ENCODE measurements at places on chromosomes 3 and 15. TPM values are rescaled to one million over a fixed set of nuclear protein-coding genes. Genes with fewer than 3 reads are reported as not detected.
A peak's percentile ranks its signal among the peaks of the same experiment; 100 is the strongest.

- no peaks in the 10 kb centered on the region for H3K36me3 ChIP-seq
- no peaks in the 10 kb centered on the region for H3K4me1 ChIP-seq
- no peaks in the 10 kb centered on the region for H3K27me3 ChIP-seq
- H3K27ac ChIP-seq: no peak overlapping the region
- DNase-seq: no peak
These were observed 122.3 kb upstream of the AADACL2 start for GRCh38 chr3:151611419-151611818.

- peaks cover 40% of the 10 kb centered on the region for H3K27me3 ChIP-seq
- no peak for DNase-seq
- peak overlapping the region; percentile 69 for H3K4me3 ChIP-seq
- peaks cover 11% of the 10 kb centered on the region for H3K4me1 ChIP-seq
These were observed 687 bp downstream of the GPR176 start for GRCh38 chr15:39919411-39919747.

DNA sequence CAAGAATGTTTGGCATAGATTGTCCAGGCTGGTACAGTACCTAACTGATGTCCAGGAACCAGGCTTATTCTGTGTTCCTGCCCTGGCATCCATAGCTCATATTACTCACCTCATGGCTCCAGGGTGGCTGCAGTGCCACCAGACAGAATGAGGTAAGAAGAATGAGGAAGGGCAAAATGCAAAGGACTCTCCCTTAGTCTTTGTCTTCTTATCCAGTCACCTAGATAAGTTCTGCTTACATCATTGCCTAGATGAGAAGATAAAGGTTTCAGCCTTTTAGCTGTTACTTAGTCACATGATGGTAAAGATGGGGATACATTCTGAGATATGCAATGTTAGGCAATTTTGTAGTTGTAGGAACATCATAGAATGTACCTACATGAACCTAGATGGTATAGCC is 45.8 kb downstream of the CHP1 start:
- no peak for DNase-seq
- no peaks in the 10 kb centered on the region for H3K27me3 ChIP-seq
- H3K4me3 ChIP-seq: no peak overlapping the region
- H3K36me3 ChIP-seq: peaks cover 14% of the 10 kb centered on the region
- no peak overlapping the region for H3K27ac ChIP-seq

DNA sequence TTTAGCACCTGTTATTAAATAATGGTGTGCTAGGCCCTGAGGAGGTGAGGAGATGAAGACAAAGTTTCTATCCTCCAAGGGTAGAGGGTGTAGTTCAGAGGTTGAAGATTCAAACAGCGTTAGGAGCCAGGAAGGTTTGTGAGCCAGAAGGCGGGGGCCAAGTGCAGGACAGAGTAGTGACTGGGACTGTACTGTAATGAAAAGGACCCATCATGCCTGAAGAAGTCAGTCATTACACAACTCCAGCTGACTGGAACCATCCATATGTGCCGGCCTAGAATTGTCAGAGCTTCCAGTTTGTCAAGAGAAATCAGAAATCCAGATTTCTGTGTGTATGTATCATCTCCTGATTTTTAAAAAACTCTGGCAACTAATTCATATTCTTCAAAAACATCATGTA is 54.8 kb downstream of the FILIP1L start:
- H3K27me3 ChIP-seq: no peaks in the 10 kb centered on the region
- no peak for DNase-seq
- no peak overlapping the region for H3K4me3 ChIP-seq
- no peaks in the 10 kb centered on the region for H3K36me3 ChIP-seq
- H3K27ac ChIP-seq: no peak overlapping the region

DNA sequence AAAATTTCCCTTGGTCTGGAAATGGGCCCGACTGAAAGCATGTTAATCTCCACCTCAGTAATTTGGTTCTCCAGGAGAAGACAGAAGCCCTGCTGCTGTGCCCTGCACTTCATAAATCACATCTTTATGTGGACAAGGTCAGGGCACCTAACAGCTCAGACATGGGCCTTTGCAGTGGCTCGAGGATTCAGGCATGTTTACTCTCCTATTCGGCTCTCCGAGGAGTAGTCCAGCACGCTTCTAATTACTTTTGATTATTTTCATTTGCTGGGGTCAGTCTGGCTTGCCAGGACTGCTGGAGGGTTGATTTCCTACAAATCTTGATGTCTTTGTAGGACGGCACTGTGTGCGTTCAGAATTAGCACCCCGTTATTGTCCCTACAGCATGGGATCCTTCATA is 511.2 kb downstream of the MECOM start:
- no peaks in the 10 kb centered on the region for H3K36me3 ChIP-seq
- DNase-seq: no peak
- no peak overlapping the region for H3K4me3 ChIP-seq
- H3K27ac ChIP-seq: no peak overlapping the region
- peaks cover 20% of the 10 kb centered on the region for H3K27me3 ChIP-seq
- H3K4me1 ChIP-seq: peaks cover 7% of the 10 kb centered on the region

DNA sequence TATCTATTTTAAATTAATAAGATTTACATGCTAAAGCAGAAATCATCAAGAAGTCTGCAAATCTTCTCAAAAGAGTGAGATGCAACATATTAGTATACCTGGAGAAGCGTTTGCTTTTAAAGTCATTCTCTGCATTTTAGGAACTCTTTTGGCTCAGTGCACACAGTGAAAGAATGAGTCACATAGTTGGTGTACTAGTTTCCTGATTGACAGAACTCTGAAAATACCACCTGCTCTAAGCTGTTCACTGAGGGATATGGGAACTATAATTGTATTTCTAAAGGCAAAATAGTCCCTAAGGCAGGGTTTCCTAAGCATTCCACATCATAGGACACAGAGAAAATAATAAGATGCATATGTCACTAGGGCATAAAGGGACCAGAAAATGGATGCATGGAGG is 838.5 kb downstream of the DIPK2A start:
- no peak for DNase-seq
- H3K27me3 ChIP-seq: no peaks in the 10 kb centered on the region
- no peak overlapping the region for H3K27ac ChIP-seq
- no peaks in the 10 kb centered on the region for H3K4me1 ChIP-seq
- no peak overlapping the region for H3K4me3 ChIP-seq
- H3K36me3 ChIP-seq: no peaks in the 10 kb centered on the region

GRCh38 chr3:52429031-52429430 is 15.9 kb downstream of the SEMA3G start:
- H3K27ac ChIP-seq: no peak overlapping the region
- no peaks in the 10 kb centered on the region for H3K4me1 ChIP-seq
- H3K27me3 ChIP-seq: no peaks in the 10 kb centered on the region
- H3K36me3 ChIP-seq: no peaks in the 10 kb centered on the region

- no peak overlapping the region for H3K4me3 ChIP-seq
- H3K27me3 ChIP-seq: no peaks in the 10 kb centered on the region
- peaks cover 38% of the 10 kb centered on the region for H3K4me1 ChIP-seq
- no peak overlapping the region for H3K27ac ChIP-seq
- peaks cover 7% of the 10 kb centered on the region for H3K36me3 ChIP-seq
These were observed 10.5 kb downstream of the CSK start for GRCh38 chr15:74792227-74793016.

GRCh38 chr3:131658771-131659170 is 156.0 kb upstream of the MRPL3 start:
- no peak overlapping the region for H3K27ac ChIP-seq
- H3K4me1 ChIP-seq: no peaks in the 10 kb centered on the region
- H3K27me3 ChIP-seq: no peaks in the 10 kb centered on the region
- no peaks in the 10 kb centered on the region for H3K36me3 ChIP-seq

DNA sequence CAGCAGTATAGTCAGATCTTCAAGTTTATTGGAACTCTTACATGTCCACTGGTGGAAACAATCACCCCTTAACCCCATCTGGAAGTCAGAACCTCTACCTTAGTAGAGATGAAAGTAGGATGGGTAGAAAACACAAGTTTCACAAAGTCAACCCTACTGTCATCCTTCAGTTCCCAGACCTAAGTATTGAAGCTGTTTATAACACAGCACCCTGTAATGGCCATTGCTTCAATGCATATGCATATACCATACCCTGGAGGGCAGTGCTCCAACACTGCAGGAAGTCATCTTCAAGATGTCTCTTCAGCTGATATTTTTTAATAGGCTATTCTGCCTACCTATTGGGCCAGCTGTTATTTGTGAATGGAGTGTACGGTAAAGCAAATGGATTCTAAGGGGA is 241.3 kb downstream of the UBE2E2 start:
- H3K27ac ChIP-seq: no peak overlapping the region
- H3K4me3 ChIP-seq: no peak overlapping the region
- DNase-seq: no peak
- H3K36me3 ChIP-seq: no peaks in the 10 kb centered on the region

DNA sequence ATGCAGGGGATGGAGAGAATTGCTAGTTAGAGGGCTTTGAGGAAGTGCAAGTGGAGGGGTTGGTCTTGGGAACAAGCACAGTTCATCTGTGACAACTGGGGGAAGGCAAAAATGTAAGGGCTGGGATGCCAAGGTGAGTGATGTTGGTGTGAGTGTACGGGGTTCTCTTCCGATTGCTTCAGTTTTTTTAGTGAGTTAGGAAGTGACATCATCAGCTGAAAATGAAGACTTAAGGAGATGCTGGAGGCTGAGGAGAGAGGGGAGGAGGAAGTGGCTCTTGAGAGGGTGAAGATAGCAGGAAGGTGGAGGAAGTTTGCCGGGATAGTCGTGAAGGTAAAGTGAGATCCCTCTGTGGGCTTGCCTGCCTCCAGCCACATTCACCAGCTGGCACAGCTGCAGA is 12.7 kb downstream of the TICRR start:
- H3K27ac ChIP-seq: no peak overlapping the region
- H3K27me3 ChIP-seq: no peaks in the 10 kb centered on the region
- DNase-seq: no peak
- H3K36me3 ChIP-seq: peaks cover 36% of the 10 kb centered on the region
- H3K4me3 ChIP-seq: no peak overlapping the region
- no peaks in the 10 kb centered on the region for H3K4me1 ChIP-seq

DNA sequence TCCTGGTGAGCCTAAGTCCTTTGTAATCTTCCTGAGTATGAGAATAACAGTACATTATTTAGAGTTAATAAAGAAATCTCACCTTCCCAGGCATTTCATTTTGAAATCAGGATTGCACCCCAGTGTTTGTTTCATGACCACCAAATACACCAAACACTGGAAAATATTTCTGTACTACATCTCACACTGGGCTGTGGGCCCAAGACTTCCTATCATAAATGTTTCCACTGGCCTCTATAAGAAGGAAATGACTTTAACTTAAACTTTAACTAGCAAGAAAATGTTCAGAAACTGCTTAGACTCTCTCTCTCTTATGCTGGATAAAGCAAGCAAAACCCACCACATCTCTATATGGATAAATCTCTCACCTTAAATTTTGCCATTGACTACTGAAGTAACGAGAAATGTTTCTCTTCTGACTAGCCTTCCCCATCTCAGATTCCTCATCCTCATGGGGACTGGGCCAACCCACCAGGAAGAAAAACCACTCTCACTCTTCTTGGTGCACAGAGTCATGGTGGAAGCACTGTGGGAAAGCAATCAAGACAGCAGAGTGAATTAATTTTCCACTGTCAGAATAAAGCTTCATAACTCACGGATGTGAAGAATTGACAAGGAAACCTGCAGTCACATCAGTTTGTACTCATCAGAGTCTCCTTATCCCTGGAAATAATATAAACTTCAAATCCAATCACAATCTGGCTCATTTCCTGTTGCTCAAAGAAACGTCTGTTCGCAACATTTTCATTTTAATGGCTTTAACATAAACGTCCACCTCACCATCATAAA is 859.6 kb downstream of the EPHA3 start:
- H3K4me1 ChIP-seq: no peaks in the 10 kb centered on the region
- no peaks in the 10 kb centered on the region for H3K27me3 ChIP-seq
- H3K36me3 ChIP-seq: no peaks in the 10 kb centered on the region
- no peak overlapping the region for H3K27ac ChIP-seq

DNA sequence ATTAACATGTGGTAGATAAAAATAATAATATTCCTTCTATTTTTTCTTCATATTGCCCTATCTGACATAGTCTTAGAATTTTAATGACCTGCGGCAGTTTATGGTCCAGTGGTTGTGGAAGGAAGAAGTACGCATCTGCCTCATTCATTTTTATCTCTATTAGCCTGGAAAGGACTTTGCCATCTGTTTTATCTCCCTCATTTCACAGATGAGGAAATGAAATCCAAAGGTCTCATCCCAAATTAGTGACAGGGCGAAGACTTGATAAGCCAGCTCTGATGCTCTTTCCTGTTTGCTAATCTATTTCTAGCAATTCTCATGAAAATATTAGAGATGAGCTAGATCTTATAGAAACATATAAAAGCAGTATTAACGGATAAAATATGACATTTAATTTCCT is 113.3 kb downstream of the KLHL25 start:
- no peaks in the 10 kb centered on the region for H3K27me3 ChIP-seq
- no peaks in the 10 kb centered on the region for H3K4me1 ChIP-seq
- no peak overlapping the region for H3K27ac ChIP-seq
- DNase-seq: no peak
- peaks cover 22% of the 10 kb centered on the region for H3K36me3 ChIP-seq

DNA sequence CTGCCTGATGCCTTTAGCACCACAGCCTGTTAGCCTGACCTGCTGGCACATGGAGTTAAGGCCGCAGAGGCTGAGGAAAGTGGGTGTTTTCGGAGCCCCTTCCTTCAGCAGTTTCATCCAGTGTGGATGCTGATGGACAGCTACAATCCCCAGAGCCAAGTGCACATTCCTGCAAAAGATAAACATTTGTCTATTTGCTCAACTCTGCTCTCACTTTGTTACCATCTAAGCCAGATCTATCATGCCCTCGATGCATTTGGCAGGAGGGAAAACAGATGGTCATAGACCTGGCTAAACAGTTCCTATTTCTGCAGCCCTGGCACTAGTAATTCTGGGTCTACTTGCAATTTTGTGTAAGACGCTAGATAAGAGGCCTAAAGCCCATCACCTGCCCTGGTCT is 312.9 kb upstream of the RASGRP1 start:
- no peak for DNase-seq
- H3K27me3 ChIP-seq: no peaks in the 10 kb centered on the region
- H3K36me3 ChIP-seq: no peaks in the 10 kb centered on the region
- no peaks in the 10 kb centered on the region for H3K4me1 ChIP-seq
- H3K4me3 ChIP-seq: no peak overlapping the region
- H3K27ac ChIP-seq: no peak overlapping the region

- no peak for DNase-seq
- no peaks in the 10 kb centered on the region for H3K36me3 ChIP-seq
- peaks cover 24% of the 10 kb centered on the region for H3K4me1 ChIP-seq
- peaks cover 41% of the 10 kb centered on the region for H3K27me3 ChIP-seq
These were observed 3.9 kb downstream of the GP5 start for GRCh38 chr3:194395212-194395611.

DNA sequence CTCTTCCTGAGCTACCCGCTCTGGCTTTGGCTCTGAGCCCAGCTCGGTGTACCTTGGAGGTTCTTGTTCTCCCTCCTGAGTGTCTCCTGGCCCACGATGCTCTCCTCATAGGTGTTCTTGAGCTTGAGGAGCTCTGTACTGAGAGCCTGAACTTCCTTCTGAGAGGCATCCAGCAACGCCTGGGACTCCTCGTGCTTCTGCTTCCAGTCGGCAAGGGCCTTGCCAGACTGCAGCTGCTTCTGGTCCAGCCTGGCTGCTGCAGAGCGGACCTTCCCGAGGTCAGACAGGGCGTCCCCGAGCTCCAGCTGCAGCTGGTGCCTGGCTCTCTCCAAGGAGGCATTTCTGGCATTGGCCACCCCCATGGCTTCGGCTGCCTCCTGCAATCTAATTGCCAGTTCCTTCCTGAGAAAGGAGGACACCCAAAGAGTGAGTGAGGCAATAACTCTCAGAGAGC is 99.8 kb downstream of the MYH15 start:
- H3K27me3 ChIP-seq: no peaks in the 10 kb centered on the region
- H3K4me3 ChIP-seq: no peak overlapping the region
- no peak overlapping the region for H3K27ac ChIP-seq
- DNase-seq: no peak

MESP1 gene
- total RNA-seq: 0.38 TPM

GABRR3 gene
- total RNA-seq: 0.05 TPM

TIGIT gene
- 5.8 TPM for total RNA-seq

PODXL2 gene
- 4.3 TPM for total RNA-seq

TMOD2 gene
- total RNA-seq: 5.7 TPM

ADAMTS7 gene
- total RNA-seq: 0.47 TPM

ALS2CL gene
- total RNA-seq: 4.3 TPM

PP2D1 gene
- not detected for total RNA-seq

Data from thymus (tissue), 14 donors.